Erythroblast (primary cell): ENCODE measurements at places on chromosomes 7 and 10.

DNA sequence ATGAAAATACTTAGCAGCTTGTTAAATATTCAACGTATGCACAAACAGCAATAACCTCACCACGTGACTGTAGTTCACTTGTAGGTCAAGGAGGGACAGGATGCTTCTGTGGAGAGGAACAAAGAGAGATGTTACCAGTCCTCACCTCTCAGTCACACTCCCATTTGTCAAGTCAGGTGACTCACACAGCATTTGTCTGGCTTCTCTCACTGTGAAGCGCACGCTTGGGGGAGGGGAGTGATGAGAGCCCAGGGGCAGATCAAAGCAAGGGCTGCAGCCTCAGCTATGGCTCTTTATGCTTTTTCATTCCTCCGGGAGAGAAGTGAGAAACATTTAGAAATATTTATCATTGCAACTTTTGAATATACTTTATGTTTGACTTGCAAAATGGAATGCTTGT, 2.9 kb upstream of the RBM20 start:
- DNase-seq = no peak

DNA sequence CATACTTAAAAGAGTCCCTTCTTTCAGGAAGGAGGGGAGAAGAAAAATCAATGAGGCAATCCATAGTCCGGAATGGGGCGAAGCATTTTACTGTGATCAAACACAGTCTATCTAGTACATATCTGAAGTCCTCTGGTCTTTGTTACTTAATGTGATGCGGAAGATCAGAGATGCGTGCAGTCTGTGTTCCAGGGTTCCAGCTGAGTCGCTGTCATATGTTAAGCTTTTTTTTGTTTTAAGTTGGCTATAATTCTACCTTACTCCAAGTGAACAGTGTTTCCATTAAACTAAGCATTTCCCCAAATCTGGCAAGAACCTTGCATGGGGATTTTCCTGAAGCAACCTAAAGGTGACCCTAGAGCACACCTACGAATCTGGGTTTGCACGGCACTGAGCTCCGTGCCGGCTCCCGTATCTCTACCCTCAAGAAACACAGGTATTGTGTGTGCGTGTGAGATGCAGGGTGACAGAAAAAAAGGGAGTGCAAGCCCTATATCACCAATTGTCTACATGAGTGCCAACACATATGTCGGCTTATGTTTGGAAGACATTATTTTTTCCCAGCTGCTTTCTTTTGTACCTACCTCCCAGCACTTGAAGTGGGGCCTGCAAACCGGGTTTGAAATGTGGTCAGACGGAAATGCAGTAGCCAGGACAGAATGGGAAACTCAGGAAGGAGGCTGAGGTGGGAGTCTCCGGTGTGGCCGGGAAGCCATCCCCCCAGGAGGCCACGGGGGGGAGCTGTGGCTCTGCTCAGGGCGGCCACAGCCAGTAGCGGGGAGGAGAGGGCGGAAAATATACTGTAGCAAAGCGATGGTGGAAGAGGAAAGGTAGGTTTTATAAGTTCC, 435.8 kb upstream of the MGMT start:
- DNase-seq = peak; percentile 34

- DNase-seq = peak; percentile 87
Measured at GRCh38 chr7:50768485-50769474, 13.9 kb downstream of the GRB10 start.

DNA sequence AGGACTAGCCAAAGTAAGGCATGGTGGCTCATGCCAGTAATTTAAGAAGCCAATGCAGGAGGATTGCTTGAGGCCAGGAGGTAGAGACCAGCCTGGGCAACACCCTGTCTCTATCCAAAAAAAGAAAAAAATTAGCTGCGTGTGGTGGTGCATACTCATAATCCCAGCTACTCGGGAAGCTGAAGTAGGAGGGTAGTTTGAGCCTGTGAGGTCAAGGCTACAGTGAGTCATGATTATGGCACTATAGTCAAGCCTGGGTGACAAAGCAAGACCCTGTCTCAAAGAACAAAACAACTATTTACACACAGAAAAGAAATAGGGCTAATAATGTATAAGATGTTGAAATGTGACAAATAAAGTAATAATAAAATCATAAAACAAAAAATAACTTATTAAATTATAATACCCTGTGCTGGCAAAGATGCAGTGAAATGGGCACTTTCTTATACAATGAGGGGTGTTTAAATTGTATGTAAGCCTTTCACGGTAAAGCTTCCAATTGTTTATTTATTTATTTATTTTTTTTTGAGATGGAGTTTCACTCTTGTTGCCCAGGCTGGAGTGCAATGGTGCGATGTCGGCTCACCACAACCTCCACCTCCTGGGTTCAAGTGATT, 175.2 kb downstream of the TPST1 start:
- peak; percentile 19 for DNase-seq

DNA sequence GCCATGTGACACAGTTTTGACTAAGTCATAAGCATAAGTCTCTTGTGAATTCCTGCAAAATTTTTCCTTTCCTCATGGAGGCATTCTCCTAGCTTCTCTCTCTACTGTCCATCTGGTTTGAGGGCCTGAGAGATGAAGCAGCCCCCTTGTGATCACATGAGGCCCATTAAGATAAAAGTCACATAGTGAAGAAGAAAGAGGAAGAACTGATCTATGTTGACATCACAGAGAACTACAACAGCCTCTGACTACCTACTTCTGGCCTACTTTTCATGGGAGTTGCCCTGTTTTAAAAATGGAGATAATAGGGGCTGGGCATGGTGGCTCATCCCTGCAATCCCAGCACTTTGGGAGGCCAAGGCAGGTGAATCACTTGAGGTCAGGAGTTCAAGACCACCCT, 50.4 kb downstream of the TFEC start:
- no peak for DNase-seq

GRCh38 chr7:136342251-136342650, 365.1 kb upstream of the MTPN start:
- no peak for DNase-seq

DNA sequence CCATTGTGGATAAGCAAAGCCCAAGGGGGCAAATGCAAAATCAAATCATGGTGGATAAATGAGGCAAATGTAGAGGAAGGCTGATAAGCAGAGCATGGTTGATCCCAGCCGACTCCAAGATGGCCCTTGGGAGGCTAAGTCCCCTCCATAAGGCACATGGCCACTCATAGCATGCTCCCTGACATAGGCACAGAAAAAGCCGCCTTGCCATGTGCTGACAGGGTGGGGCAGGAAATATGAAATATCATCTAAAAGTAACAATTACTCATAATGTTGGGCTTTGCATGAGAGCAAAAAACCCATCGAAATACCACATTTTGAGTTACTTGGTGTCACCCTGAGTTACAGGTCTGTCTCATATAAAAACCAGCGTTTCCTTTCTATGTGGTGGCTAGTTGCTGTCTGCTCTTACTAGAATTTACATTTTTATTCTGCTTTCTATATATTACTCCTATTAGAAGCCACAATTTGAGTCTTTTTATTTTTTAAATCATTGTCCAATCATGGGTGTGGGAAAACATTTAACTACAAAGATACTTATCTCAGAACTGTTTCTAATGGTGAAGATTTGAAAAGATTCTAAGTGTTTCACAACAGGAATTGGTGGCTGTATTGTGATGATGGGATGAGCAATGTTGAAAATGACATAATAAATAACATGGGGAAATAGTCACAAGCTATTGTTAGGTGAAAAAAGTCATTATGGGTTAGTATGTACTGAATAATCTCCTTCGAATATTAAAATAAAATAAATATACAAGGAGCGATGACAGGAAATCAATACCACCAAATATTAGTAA, 102.7 kb downstream of the CUBN start:
- DNase-seq = no peak

- peak; percentile 73 for DNase-seq
Measured at GRCh38 chr7:13262929-13263530, 575.6 kb downstream of the ARL4A start.

DNA sequence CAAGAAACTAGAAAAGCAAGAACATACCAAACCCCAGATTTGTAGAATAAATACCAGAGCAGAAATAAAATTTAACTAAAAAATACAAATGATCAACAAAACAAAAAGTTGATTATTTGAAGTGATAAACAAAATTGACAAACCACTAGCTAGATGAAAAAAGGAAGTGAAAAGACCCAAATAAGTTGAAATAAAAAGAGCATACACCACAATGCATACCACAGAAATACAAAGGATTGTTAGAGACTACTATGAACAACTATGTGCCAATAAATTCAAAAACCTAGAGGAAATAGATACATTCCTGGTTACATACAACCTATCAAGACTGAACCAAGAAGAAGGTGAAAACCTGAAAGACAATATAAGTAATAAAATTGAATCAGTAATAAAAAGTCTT, 333.4 kb downstream of the SH2D4B start:
- DNase-seq = no peak

DNA sequence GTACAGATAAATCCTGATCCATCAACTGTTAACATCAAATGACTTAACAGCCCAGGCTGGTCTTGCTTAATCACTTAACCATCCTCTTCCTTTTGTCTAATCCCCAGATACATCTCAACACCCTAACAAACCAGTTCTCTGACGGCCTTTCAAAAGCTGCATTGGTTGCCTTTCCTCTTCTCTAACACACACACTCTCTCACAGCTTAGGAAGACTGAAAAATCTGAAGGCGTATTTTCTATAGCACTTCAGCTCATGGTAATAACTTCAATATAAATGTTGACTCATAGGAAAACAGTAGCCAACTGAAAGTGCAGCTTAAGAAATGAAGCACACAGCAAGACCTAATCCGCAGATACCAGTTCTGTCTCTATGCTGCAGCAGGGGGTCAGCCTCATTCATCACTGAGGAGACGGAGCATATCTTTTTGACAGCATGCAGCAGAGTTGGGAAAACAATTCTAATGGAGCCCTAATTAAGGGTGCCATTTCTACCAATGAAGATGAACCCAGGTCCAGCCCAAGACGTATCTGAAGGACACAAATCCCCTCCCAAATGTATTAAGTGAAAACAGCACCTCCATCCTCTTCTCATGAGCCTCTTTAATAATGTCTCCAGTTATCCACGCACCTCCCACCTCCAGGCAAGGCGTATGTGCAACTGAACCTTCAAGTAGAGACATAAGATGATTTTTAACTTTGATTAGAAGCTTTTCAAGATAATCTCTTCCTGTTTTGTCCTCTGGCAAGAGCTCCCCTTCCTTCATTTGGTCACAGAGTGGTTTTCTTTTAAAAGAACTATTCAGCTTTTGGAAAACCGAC, 211.7 kb upstream of the NFE2L3 start:
- DNase-seq = no peak

DNA sequence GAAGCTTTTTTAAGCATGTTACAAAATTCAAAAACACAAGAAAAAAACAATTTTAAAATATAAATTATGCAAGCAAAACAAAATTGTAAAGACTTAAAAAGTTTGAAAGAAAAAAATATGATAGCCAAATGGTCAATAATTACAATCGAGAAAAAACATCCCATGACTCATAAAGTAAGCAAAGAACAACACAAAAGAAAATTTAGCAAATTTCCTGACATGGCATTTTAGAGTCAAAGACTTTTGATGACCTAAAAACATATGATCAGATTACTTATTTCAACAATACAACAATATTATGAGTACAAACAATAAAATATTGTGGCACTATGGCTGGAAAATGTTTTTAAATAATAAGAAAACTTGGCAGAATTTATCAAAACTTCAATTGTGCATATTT, 312.1 kb upstream of the MEOX2 start:
- DNase-seq = no peak

DNA sequence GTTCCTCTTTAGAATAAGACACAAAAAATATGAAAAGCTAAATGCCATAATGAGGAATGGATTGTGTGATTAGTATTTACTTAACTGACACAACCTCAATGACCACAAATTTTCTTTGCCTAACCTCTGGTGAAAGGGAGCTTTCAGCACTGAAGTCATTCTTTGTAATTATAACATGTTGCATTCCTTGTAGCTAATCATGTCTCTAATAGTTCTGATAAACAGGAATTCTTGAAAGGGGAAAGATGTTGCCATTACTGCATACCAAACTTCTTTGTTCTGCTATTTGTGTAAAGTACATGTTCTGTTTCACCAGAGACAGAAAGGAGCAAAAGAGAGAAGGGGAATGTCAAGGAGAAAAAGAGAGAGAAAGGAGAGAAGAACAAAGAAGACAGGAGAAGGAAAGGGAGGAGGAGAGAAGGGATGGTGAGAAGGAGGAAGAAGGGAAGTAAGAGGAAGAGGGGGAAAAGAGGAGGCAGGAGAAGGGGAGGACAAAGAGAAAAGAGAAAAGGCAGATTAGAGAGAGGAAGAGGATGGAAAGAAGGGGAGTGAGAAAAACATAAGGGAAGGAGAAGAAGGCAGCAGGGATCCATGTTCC, 120.9 kb downstream of the SEMA3D start:
- no peak for DNase-seq

DNA sequence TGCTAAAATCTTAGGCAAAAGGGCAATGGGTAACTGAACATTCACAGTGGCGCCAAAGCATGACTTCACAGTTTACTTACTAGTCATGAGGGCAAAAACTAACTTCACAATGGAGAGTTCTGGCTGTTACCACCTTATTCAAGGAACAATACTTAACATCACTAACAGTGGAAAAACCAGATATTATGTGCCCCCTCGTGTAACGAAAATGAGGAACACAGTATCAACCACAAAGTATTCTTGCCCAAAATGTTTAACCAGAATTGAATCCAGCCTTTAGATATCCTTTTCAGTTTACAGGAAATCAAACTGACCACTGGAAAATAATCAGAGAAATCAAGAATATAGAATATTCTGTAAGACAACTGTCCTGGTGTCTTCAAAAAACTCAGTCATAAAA, 9.5 kb downstream of the C7orf25 start:
- DNase-seq = no peak

GRCh38 chr7:1926908-1927306, 256.8 kb downstream of the ELFN1 start:
- no peak for DNase-seq

DNA sequence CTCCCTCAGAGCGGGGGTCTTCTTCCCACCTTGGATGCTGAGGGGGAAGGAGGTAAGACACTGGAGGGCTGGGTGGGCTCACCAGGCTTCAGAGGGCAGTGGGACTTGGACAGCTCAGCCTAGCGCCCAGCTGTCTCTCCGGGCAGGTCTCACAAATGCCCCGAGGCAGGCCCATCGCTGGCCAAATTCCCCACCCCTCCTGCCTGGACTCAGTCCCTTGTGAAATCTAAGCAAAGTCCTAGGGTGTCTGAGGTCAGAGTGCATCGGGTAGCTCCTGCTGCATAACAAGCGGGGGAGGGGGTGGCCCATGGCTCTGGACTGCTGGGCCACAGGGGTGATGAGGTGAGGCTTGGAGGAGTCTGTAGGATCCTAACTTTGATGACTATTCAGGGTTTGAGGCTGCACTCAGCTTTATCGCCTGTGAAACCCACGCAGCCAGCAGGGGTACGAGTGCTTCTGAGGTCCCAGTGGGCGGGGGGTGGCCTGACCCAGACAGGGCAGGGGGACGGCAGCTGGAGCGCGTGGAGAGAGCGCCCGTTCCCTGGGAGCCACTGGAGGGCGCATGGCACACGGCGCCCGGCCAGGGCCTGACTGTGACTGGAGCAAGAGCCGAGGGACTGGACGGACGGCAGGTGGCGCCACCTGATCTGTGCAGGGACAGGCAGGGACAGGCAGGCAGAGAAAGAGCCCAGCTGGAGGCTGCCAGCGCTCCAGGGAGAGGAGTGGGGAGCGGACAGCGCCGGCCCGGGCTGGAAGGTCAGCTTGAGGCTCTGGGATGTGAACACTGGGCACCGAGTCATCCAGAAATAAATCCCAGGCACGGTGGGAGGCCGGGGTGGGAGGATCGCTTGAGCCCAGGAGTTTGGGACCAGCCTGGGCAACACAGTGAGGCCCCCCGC, 10.0 kb downstream of the CYP2W1 start:
- DNase-seq = peak; percentile 98

- DNase-seq = no peak
Measured at GRCh38 chr10:128883231-128884032, 583.6 kb upstream of the MGMT start.
